Subcutaneous preadipocyte (primary cell): ENCODE measurements at places on chromosomes 6 and 20. TPM values are rescaled to one million over a fixed set of nuclear protein-coding genes. Genes with fewer than 3 reads are reported as not detected.

Gene LY6G6D
- total RNA-seq: not detected in 2 replicates

Gene BTN1A1
- total RNA-seq: under 0.01 and 0.20 TPM in 2 replicates

Gene ABHD16B
- total RNA-seq: not detected in 2 replicates

Gene CD109
- total RNA-seq: 79.4 and 100 TPM in 2 replicates

Gene TRIM15
- not detected in 2 replicates for total RNA-seq

Gene KHDRBS2
- total RNA-seq: not detected in 2 replicates

Gene SPTLC3
- total RNA-seq: 8.5 and 10.0 TPM in 2 replicates

Gene BTNL2
- total RNA-seq: not detected in 2 replicates

Gene ENPP4
- 1.2 and 8.1 TPM in 2 replicates for total RNA-seq

Gene CTAGE9
- total RNA-seq: not detected in 2 replicates

Gene FILIP1
- under 0.01 and 0.37 TPM in 2 replicates for total RNA-seq

Gene WRNIP1
- 26.5 and 41.1 TPM in 2 replicates for total RNA-seq

Gene OTOR
- not detected in 2 replicates for total RNA-seq

Gene GNMT
- total RNA-seq: not detected in 2 replicates
